ENCODE measurements at places on chromosomes 4 and X.

- DNase-seq = peak; percentile 75
Measured at GRCh38 chrX:149371986-149372385, 133.1 kb downstream of the IDS start.

DNA sequence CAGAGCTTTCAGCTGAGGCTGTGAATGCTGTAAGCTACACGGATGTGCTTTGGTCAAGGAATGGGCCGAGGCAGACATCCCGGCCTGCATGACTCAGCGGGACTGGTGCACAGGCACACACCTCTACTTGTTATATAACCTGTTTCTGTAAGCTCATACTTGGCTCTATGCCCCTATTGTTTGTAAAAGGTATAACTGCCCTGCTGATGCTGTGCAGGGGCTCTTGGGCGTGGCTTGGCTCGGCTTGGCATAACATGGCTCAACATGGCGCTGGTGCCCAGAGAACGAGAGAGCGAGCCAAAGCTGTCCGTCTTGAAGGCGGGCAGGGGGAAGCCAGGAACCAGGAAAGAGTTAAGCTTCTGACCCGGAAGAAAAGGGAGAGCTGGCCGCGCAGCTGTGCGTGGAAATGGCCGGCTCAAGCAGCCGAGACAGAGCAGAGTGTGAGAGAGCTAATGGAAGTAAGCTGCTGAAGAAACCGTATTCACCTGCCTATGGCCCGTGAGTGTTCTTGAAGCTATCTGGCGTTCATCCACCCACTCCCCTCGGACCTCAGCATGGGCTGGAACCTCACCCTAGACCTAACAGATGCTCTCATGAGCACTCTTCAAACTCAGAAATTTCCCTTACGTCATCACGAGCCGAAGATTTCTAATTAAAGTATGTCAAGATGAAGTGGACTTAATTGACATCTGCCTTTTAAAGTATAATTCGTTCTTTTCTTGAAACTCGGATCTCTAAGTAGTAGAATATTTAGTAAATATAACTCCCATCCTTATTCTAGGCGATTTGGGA, 286.3 kb upstream of the AGA start:
- DNase-seq = no peak

DNA sequence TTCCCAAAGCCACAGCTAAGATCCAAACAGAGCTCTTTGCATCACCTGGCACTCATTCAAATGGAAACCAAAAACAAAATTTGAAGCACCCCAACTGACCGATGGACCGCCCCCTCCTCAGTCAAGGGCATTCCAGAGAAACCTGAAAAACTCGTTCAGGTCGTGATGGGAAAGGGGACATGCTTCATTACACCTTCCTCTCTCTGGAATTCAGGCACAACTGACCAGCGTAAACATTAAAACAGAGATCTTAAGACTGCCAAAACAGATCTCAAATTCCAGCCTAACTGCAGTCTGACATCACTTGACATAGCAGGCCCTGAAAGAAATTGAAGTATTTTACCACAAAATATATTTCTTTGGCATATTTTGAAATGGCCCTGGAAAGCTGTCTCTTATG, 28.5 kb downstream of the PTTG2 start:
- DNase-seq = no peak

GRCh38 chrX:2676794-2677675, 14.1 kb upstream of the CD99 start:
- DNase-seq = peak; percentile 31

DNA sequence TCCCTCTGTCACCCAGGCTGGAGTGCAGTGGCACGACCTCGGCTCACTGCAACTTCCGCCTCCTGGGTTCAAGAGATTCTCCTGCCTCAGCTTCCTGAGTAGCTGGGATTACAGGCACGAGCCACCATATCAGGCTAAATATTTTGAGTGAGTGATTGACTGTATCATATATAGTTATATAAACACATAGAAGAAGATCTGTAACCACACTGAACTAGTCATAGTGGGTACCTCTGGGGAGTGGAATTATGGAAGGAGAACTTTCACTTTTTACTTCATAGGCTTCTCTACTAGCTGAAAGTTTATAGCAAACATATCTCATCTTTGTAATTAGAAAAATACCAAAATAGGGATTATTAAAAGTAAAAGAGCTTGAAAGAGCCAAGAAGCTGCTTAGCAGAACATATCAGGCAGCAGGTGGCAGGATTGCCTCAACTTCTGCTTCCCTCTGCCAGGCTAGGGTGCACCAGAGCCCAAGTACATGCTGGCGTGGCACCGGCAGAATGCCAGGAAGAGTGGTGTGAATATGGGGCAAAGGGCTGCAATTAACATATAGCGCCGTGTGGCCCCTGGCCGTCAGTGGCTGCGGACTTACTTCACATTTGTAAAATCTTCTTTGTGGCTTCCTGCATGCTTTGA, 39.5 kb upstream of the CD40LG start:
- no peak for DNase-seq

DNA sequence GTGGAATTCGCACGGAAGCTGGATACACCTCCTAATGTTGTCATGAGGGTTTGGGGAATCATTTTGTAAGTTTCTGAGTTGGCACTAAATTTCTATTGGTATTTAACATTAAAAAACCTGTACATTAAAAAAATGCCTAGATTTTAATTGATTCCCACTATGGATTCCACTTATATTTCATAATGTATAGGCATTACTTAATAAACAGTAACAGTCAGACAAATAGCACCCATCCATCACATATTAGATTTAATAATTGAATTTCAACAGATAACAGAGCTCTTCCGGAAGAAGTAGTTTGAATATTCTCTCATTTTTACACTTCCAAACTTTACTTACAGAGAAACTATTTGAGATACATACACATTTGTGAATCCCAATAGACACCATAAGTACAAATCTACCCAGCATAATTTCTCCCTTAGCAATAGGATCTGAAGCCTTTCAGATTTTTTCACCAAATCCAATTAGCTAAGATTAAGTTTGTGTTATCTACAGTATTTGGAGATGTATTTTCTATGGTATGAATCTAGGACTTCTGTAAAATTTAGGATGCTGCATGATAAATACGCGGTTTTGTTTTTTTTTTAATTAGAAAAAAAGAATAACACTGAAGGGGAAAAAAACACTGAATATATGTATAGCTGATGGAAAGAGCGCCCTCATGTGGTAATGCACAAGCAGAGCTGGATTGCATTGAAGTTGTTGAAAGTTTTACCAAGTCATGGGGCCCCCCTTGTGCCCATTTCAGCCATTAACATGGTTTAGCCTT, 12.2 kb upstream of the ODAM start:
- peak; percentile 38 for DNase-seq

GRCh38 chrX:153638436-153639176, 8.4 kb upstream of the DUSP9 start:
- DNase-seq = no peak

- peak; percentile 49 for DNase-seq
Measured at GRCh38 chr4:85756938-85757337, 282.0 kb downstream of the ARHGAP24 start.
